ENCODE measurements at places on chromosomes 6 and 20. TPM values are rescaled to one million over a fixed set of nuclear protein-coding genes. Genes with fewer than 3 reads are reported as not detected.

ZBP1 gene
- not detected for total RNA-seq

MCCD1 gene
- not detected for total RNA-seq

SLC26A8 gene
- 0.10 TPM for total RNA-seq

DEFB132 gene
- total RNA-seq, result not detected

FILIP1 gene
- 0.25 TPM for total RNA-seq

LGSN gene
- total RNA-seq, result 2.0 TPM
